ENCODE measurements at places on chromosomes 5 and 9.

DNA sequence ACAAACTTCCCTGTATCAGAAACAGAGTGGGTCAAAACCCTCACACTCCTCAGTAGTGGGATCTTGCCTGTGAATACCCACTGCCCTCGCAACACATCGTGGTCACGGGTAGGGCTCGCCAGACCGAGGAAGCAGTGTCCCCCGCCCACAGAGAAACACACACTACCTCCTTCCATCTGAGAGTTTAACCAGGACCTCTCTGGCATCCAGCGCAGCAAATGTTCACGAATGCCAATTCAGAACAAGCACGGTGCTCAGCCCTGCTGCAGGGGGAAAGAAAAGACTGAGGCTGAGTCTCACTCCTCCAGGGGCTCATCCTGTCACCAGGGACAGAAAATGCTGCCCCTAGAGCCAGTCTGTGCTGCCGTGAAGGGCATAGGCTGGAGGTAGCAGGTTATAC, 42.5 kb upstream of the SYNPO start:
- DNase-seq, result no peak

DNA sequence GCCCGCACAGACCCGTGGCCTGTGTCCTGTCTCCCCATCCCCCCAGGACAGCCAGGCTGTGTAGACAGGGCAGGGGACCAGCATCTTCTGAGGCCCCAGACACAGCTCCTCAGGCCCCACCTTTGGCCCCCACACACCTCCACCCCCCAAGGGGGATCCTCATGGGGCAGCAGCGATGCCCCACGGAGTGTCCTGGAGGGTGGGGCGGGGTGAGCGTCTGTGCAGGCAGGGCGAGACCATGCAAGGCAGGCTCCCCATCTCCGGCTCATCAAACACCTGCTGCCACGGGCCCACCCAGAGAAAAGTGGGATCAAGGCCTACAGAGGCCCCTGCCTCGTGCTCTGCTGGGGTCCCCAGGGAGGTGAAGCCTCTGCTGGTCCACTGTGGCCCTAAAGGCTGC, 118.7 kb upstream of the FOXD4L5 start:
- no peak for DNase-seq

GRCh38 chr5:72955143-72955767, 586 bp upstream of the FCHO2 start:
- peak; percentile 11 for DNase-seq

- DNase-seq, result no peak
Measured at GRCh38 chr5:171627936-171628632, 157.5 kb upstream of the SMIM23 start.

GRCh38 chr5:27830546-27830945, 792.2 kb upstream of the CDH9 start:
- no peak for DNase-seq

DNA sequence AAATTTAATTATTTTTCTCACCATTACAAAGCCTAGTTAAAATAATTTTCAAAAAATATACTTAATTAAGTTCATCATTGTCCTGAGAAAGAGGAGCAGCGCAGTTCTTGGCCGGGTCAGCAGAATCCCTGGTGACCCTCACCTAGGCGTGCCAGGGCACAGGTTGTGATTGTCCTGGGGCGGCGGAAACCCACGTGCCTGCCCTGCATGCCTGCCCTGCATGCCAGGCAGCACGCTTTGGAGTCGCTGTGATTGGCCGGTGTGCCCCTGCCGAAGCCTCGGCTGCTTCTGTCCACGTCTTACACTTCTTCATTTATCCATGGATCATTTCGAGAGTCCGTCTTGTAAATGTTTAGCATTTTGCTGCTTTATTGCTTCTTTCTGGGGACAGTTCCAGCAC, 25.6 kb downstream of the SLC12A2 start:
- DNase-seq, result no peak

- no peak for DNase-seq
Measured at GRCh38 chr5:86546044-86546443, 71.7 kb upstream of the COX7C start.

DNA sequence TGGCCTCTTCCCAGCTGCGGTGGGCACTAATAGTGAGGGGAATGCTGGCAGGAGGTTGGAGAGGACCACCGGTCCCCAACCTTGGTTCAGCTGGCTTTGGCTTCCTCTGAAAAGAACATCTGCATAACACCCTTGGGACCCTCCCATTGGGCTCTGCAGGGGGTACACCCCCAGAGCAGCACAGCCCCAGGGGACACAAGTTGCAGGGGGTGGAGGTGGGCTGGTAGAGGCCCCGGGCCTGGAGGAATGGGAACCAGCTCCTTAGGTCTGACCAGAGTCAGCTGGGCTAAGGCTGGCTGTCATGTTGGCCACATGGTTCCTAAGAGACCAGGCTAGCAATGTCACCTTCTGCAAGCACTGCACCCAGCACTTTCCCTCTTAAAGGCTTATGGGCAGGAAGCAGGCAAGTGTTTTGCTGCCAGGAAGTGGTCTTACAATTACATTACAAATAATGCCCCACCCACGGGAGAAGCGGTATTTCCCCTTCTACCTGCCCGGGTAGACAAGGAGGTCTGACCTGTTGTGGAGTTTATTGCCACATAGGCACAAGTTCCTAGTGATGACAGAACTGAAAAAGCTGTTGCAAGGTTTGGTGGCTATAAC, 18.1 kb downstream of the GCNT4 start:
- no peak for DNase-seq

GRCh38 chr5:72171667-72172066, 64.4 kb downstream of the MAP1B start:
- DNase-seq, result no peak

GRCh38 chr5:128671943-128672342, 133.9 kb upstream of the FBN2 start:
- no peak for DNase-seq
